ENCODE measurements at places on chromosomes 7 and 10.

DNA sequence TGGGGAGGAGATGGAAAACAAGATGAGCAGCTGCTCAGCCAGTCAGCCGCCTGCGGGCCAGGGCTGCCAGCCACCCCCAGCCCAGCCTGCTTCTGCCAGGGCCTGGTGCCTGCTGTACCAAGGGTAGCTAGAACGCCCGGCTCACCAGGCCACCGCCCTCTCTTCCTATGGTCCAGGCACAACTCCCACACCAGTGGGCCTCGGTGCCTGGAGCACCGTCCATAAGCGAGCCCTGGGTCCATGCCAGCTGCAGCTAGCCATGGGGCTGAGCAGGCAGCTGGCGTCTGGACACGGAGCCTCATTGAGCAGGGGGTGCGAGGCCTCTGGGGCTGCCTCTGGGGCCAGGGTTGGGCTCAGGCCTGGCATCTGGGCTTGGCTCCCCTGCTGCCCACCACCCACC, 8.5 kb upstream of the RABGEF1 start:
- no peak for DNase-seq

DNA sequence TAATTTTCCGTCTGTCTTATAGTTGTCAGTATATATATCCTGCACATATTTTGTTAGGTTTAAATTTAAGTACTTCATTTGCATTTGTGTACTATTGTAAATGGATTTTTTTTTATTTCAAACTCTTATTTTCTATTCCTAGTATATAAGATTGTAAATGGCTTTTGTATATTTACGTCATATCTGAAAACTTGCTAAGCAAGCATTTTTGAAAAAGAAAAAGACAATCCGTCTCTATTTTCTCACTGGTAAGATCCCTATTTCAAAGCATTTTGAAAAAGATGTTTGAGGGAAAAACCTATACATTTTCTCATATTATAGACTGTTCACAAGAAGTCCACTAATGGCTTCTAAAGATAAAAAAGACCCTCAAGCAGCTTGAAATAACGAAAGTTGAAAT, 1.2 kb upstream of the LYZL1 start:
- DNase-seq = no peak

GRCh38 chr7:128403676-128404075, 6.1 kb downstream of the IMPDH1 start:
- DNase-seq = no peak

DNA sequence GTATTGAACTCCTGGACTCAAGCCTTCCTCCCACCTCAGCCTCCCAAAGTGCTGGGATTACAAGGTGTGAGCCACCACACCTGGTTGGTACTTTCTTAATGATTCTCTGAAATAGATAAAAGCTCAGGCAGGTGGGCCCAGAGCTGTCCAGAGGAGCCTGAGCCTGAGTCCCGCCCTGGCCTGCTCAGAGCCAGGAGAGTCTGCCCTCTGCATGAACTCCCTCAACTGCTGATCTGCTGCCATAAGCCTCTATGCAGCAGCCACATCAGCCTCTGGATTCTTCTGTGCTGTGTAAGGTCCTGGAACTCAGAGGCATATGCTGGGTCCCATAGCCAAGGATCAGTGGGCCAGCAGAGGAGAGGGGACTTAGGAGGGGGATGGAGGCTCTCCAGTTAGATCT, 23.1 kb upstream of the DDIT4 start:
- DNase-seq = no peak

GRCh38 chr7:46247664-46248063, 326.6 kb upstream of the IGFBP3 start:
- no peak for DNase-seq

- no peak for DNase-seq
Measured at GRCh38 chr10:31345886-31346285, 26.9 kb downstream of the ZEB1 start.

GRCh38 chr10:126509182-126509581, 120.9 kb upstream of the ADAM12 start:
- DNase-seq = no peak

DNA sequence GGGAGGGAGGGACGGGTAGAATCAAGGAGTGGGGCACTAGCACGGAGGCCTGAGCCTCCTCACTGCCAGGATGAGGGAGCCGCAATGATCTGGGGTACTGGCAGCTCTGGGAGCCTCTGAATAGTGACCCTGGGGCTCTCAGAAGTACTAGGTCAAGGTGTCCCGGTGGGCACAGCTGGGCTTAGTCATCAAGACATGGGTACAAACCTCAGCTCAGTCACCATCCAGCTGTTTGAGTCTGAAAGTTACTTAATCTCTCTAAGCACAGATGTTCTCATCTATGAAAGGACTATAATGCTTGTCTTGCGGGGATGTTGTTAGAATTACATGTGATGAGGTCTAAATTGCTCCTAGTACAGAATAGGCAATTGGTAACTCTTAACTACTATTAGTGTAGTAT, 276.8 kb downstream of the KCNMA1 start:
- DNase-seq = no peak

- DNase-seq = no peak
Measured at GRCh38 chr10:83515001-83515400, 624.3 kb upstream of the GHITM start.

- no peak for DNase-seq
Measured at GRCh38 chr7:103689255-103689654, 243.2 kb upstream of the SLC26A5 start.

DNA sequence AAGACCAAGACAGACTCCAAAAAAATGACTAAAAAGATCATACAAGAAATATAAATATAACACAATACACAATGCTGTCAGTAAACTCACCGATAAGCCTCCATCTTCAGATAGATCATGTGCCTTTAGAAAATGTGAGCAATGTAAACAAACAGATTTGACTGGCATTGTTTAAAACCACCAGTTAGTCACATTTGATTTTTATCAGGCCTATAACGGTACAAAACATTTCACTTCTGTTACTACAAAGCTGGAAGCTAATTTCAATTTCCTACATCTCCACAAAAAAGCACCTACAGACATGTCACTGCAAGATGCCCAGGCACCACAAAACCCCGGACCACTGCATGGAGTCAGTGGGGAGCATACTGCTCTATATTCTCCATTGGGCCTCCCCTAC, 18.9 kb downstream of the SGMS1 start:
- DNase-seq = no peak

GRCh38 chr7:74280985-74281384, 8.2 kb upstream of the CLIP2 start:
- DNase-seq = no peak

- DNase-seq = no peak
Measured at GRCh38 chr10:32326680-32327363, 20.1 kb downstream of the EPC1 start.

GRCh38 chr7:130641497-130641896, 27.1 kb downstream of the COPG2 start:
- DNase-seq = no peak

DNA sequence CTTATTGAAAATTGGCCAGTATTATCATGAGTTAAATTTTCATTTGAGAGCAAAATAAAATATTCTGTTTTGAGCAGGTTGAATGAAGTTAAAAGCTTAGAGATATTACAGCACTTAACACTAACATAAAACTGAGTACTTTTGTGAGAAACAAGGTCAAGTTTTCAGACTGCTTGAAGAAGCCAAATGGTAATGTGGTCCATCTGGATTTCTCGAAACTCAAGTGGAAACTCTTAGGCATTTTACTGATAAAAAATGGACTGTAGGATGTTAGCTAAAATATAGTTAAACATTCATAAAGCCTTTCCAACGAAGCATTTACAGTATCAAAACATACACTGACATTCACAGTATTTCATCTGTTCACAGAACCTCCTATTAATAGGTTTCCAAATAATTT, 528.1 kb upstream of the SEMA3D start:
- DNase-seq = no peak

DNA sequence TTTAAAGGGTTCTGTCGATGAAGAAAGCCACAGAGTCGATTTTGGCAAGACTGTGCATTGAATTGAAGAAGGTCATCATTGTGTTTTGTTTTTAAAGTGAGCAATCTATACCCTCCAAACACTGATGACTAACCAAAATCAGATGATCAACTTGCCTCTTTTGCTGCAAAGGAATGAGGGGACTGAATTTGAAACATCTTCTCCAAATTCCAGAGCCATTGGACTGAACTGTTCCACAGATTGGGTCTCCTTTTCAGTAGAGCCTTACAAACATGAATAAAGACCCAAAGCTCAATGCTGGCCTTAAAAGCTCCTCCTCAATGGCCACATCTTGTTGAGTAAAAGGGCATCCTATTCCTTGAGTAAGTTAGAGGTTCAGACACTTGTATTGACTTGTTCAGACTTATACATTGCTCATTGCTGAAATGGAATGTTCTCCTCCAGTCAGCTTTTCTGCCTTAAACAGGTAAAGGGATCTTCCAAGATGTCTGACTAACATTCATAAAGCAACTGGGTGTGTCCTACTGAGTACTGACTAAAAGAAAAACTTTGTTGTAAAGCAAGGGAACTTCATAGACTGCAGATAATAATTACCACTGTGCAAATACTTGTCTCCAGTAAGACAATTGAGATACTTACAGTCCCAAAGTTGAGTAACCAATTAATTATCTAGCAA, 630.6 kb downstream of the KCNMA1 start:
- no peak for DNase-seq

DNA sequence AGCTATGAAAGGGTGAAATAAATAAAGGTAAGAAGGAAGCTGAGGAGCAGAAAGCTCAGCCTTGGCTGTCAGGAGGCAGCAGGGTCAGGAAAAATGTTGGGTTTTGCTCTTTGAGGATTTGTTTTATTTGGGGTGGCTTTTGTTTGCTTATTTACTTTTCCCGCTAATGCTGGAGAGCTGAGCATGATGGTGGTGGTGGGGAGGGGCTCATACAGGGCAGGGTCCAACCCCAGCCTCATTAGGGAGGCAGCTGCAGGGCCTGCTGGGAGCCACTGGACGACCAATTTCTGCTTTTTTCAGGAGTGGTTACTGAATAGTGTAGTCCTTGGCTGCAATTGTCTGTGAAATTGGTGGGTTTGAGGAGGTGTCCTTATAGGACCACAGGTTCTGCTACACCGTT, 36.3 kb downstream of the CCM2 start:
- no peak for DNase-seq

DNA sequence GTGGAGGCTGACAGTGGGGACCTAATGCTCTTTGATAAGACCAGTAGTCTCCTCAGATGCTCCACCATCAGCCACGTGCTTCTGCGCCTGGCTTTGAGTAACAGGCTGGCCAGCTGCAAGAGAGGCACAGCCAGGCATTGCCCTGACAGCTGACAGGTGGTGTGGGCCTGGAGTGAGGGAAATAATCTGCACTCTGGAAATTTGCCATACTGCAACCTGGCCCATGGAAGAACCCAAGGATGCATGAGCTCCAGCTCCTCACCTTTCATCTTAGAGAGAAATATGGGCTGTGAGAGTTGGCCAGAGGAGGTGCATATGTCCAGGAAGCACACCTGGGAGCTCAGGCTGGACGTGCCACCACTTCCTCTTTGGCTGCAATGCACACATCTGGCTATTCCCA, 118.9 kb downstream of the PLXDC2 start:
- no peak for DNase-seq

GRCh38 chr10:121976607-121977006, 1.6 kb upstream of the NSMCE4A start:
- no peak for DNase-seq

DNA sequence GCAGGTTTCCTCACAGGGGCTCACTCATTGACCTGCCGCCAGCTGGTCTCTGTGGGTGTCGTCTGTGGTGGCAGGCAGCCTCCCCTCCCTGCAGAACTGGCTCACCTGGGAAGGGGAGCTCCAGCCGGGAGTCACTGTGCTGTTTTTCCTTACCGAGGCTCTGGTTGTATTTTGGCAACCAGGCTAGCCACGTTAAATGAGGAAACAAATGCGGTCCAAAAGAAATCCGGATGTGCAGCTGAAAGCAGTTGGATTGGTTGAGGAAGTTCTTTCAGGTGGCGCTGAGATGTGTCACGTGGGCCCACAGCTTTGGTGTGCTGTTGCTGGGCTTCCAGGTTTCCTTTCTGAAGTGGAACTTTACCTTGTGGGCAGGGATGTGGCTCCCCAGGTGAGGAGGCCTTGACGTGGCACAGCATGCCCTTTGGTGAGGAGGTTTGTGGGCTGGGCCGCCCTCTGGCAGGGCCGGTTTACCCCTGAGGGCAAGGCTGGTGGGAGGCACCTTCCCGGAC, 14.2 kb downstream of the MTURN start:
- no peak for DNase-seq

DNA sequence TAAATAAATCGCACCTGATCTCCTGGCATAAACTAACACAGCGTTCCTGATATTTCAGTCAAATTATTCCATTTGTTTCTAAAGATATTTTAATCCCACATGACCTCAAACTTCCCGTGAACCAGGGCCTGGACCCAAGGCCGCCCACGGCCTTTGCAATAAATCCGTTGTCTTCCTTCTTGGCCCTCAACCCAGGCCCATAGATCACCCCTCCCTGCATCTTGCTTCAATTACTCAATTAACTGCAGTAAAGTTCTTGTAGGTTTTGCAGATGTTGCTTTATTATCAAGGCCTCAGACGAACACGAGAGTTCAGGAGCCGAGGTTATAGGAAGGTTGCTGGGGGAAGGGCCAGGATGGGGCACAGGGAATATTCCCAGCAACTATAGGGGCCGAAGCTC, 249.4 kb downstream of the RAB11FIP2 start:
- DNase-seq = no peak

GRCh38 chr10:71715026-71715425, 4.6 kb downstream of the C10orf105 start:
- no peak for DNase-seq

GRCh38 chr7:38838725-38839385, 70.1 kb downstream of the VPS41 start:
- DNase-seq = no peak

DNA sequence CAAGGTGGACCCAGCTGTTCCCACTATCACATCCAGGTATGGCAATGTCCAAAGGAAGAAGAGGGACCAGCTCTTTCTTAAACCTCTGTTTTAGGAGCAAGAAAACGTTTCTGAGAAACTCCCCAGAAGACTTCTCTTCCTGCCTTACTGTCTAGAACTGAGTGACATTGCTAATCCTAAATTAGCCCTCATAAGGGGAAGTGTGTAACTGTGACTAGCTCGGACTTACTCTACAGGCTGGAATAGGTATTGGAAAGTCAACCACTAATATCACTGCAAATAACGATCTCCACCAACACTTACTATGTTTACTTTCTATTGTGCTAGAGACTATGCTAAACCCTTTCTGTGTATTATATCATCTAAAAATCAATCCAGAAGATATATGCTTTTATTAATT, 49.9 kb upstream of the RELN start:
- no peak for DNase-seq

GRCh38 chr10:86953747-86954680, 3.4 kb downstream of the MMRN2 start:
- DNase-seq = no peak

DNA sequence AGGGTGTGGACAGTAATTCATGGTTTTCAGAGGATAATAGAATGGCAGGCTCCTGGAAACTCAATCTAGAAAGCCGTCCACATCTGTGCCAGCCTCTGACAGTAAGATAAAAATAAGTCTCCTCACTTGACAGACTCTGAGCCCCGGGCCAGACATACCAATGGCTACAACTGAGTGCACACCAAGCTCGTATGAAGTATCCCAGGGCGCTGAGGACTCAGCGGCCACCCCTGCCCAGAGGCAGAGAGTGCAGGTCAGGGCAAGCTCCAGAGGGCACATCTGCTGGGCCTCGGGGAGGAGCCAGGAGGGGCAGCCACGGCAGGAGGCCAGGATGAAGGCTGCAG, 262.8 kb upstream of the TCERG1L start:
- no peak for DNase-seq

All from NCI-H1048 (cell line).